Cerebellar nuclear complex (tissue), 1 donor: ENCODE measurements at places on chromosomes 6 and 20.

- no peak for DNase-seq
These were observed 127.1 kb upstream of the ZNF184 start for GRCh38 chr6:27599859-27600532.

DNA sequence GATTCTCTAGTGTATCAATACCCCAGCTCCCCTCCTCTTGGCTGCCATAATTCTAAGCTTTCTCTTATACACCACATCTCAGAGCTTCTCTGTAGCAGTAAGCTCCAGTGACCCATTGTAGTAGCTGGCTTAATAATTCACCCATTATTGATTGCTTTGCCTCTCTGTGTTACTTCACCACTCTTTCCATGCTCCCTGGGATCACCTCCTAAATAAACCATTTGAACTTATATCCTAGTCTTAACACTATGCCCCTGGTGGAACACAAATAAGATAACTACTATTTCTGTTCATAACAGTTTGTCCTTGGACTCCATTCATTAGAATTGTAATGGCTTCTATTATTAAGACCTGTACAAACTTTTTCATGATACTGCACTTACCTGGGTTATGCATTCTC lies 758.9 kb downstream of the KIF16B start:
- no peak for DNase-seq

DNA sequence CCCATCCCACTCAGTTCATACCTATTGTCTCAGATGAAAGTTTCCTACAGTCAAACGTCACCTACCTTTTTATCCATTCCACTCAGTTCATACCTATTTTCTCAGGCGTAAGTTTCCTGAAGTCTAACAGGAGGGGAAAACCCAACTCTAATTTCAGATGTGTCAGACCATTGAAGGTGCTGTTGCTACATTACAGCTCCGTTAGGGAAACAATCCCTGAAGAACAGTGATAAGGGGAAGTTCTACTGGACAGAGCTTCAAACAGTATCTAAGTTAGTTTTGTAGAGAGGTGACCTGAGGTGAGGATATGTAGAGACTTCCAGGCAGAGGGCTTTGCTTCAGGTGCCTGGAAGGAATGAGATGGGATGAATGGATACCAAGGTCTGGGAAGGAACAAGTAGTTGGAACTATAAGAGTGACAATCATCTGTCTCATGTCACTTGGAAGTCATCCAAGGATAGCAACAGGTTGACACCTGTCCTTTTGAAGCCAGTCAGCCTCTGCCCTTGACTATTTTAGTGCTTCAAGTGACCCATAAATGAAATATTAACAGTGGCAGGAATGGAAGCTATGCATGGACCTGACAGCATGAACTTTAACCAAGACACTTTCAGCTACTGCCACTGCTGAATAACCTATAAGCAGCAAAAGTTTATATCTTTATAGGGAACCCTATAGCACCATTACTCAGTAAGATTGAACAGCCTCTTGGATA lies 191.6 kb upstream of the MOCS1 start:
- DNase-seq, result no peak

- no peak for DNase-seq
These were observed 48.1 kb downstream of the HLA-DPB1 start for GRCh38 chr6:33123732-33124524.

GRCh38 chr6:5054245-5054873 lies 30.8 kb upstream of the PPP1R3G start:
- no peak for DNase-seq
